ENCODE measurements at places on chromosomes 2 and 18.

- peaks cover 7% of the 10 kb centered on the region for H3K4me1 ChIP-seq
- H3K4me3 ChIP-seq = no peak overlapping the region
- H3K36me3 ChIP-seq = no peaks in the 10 kb centered on the region
- no peaks in the 10 kb centered on the region for H3K27me3 ChIP-seq
- no peak for DNase-seq
Observed at GRCh38 chr2:237726401-237726830, 72.2 kb upstream of the RBM44 start.

DNA sequence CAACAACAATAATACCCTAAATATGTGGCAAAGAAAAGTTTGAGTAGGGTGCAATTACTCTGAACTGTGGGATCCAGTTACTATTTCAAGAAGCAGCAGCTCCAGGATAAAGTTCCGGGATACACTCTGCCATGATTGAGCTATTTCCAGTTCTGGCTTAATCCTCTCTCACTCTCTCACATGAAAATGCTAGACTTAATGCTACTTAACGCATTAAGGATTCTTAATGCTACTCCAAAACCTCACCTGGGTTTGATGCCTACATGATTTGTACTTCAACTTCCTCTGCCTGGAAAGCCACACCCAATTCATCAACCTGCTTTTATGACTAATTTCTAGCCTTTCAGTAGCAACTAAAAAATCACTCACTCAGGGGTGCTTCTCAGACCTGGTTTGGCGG is 151.1 kb upstream of the HNMT start:
- DNase-seq = no peak
- no peaks in the 10 kb centered on the region for H3K27me3 ChIP-seq
- H3K4me1 ChIP-seq = no peaks in the 10 kb centered on the region
- H3K27ac ChIP-seq = no peak overlapping the region

DNA sequence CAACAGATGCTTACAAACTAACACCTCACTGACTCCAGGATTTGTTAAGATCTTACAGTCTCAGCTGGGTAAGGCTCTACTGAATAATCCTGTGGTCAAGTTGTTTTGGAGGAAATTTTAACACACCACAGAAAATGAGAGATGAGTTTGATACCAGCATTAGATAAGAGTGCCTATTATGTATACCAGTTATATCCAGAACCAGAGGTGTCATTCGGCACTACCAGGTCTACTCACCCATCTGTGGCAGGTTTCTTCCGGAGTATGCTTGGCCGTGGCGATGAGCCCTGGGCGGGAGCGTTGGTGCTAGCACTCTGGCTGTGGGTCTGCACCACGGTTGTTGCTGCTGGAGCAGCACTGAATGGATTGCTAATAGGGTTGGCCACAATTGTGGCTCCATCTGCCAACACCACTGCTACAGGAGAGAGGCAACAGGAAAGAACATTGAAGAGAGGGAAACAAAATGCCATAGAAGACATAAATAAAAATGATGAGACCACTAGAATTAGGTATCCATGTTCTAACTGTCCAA is 41.2 kb downstream of the SAP130 start:
- no peak overlapping the region for H3K27ac ChIP-seq
- no peaks in the 10 kb centered on the region for H3K36me3 ChIP-seq
- no peak for DNase-seq
- H3K27me3 ChIP-seq = no peaks in the 10 kb centered on the region
- H3K4me1 ChIP-seq = no peaks in the 10 kb centered on the region

DNA sequence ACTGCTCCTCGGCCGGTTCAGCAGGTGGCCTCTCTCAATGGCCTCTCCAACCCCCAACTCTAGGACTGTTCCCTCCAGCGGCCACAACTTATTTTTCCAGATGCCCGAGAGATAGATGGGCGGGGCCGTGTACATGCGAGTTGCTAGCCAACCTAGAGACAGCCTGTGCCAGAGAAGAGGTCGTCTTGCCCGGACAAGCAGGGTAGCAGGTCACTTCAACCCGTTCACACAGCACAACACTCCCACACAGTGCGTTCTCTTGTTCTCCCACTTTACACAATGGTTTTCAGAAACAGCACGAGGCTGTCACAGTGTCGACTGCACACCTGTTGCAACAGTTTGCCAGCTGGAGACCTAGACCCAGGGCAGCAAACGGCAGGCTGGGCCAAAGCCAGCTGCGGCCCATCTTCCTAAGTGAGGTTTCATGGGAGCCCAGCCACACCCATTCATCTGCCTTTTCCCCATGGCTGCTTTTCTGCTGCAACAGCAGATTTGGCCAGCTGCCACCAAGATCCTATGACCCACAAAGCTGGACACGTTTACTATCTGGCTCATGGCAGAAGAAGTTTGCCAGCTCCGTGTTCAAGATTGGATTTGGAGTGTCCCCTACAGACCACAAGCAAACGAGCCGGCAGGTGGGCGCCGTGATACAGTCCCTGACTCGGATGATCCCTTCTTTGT is 7.3 kb upstream of the PRLH start:
- no peaks in the 10 kb centered on the region for H3K4me1 ChIP-seq
- peak; percentile 92 for DNase-seq
- no peaks in the 10 kb centered on the region for H3K27me3 ChIP-seq
- no peak overlapping the region for H3K27ac ChIP-seq
